ENCODE measurements at places on chromosomes 16 and 17.

- DNase-seq = no peak
Observed at GRCh38 chr17:29003289-29003688, 2.5 kb downstream of the SEZ6 start.

GRCh38 chr16:79599256-79599836 lies 1.2 kb downstream of the MAF start:
- no peak for DNase-seq

- no peak for DNase-seq
Observed at GRCh38 chr16:89720551-89720812, 216 bp downstream of the VPS9D1 start.

- no peak for DNase-seq
Observed at GRCh38 chr16:1377406-1378010, 25.8 kb downstream of the GNPTG start.

DNA sequence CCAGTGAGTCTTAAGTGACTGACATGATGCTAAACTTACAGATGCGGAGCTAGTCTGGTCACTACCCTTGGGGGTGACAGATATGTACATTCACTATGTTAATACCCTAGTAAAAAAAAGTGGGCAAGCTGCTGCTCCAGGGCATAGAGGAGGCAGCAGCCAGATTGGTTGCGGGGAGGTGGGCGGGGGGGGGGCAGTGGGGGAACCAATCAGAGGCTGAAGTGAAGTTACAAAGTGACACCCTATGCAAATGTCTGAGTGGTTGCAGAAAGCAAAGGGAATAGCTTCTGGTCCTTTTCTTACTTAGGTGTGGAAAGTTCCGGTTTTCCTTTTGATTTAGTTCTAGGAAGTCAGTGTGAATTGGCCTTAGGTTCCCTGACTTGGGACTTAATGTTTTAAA lies 12.1 kb downstream of the NDEL1 start:
- DNase-seq = no peak

DNA sequence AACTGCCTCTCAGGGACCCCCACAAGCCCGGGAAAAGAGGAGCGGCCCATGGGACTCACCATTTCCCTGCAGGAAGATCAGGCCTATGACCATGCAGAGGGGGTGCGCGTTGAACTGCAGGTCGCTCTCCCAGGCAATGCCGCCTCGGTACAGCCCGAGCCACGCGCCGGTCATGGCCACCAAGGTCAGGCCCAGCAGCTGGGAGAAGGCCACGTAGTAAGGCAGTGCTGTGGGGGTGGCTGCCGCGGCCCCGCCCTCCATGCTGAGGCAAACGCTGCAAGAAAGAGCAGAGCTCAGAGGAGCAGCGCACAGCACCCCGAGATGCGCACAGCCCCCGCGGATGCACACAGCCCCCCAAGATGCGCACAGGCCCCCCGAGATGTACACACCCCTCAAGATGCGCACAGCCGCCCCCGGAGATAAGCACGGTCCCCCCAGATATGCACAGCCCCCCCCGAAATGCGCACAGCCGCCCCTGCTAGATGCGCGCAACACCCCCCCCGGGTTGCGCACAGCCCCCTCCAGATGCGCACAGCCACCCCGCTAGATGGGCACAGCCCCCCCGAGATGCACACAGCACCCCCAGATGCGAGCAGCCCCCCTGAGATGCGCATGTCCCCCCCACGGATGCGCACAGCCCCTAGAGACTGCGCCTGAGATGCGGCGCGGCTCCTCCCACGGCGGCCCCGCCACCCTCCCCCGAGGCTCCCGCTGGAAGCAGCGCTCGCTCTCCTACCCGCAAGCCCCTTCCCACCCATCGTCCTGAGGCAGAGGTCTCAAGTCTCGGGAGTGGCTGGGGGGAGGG lies 8.6 kb downstream of the CYB561 start:
- no peak for DNase-seq

GRCh38 chr16:61969077-61969382 lies 67.2 kb downstream of the CDH8 start:
- no peak for DNase-seq
